ENCODE measurements at places on chromosomes 2 and 18.

DNA sequence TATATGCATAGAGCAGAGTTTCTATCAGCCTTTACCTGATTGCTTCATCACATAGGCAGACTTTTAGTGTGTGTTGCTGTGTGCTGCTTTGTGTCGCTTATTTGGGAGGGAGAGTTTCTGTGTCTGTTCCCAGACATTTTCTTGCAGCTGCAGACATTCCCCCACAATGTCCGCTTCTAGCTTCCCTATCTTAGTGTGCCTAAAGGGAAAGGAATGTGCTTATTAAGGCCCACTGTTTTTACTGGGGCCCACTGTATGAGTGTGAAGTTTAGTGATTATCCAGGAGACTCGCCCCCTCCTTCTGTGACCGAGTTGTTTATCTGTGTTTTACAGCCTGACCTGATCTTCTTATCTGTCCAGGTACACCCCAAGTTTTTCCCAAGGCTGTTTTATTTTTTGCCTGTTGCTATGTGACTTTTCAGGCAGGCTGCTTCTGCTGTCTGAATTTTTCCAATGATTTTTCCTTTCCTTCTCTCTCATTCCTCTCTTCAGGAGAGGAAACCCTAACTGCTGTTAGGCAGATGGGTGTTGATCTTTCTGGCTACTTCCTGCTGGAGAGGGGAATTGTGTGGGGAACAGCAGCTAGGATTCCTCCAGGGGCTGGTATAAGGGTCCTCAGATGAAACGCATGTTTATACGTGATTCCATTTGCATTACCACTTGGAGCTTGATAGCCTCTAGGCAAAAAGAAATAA lies 47.6 kb downstream of the STK17B start:
- no peak for DNase-seq

DNA sequence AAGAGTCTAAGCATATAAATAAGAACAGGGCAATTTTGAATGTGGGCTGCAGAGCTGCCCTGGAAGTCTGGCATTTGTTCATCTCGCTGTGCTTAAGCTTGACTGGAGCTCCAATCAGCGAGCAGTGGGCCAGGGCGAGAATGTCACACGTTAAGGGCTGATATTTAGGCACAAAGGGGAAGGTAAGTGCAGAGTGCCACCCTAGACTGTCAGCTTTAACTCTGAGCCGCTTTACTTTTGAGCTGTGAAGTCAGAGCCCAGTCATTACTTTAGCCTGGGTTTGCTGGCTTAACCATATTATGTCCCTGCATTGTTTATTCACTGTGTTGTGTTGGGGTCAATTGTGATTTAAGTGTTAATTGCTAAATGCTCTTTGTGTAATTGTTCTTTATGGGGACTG lies 236.1 kb upstream of the SIX3 start:
- no peak for DNase-seq

DNA sequence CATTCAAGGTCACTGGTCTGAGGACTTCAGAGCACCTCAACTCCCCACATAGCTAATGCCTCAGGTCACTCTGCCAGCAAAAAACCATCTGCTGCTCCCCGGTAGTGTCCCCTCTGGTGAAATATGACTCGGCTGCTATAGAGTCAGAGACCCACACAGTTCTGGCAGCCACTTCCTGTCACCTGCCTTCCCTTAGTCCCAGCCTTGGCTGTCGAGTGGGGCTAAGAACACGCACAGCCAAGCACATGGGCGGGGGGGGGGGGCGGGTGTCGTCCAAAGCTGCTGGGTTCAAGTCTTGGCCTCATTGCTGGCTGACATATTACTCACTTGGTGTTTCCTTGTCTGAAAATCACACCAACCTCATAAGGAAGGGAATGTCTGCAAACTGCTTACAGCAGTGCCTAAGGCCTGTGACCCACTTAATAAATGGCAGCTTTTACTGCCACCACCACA lies 37.5 kb downstream of the POLR1A start:
- no peak for DNase-seq

- DNase-seq: no peak
Observed at GRCh38 chr2:135043345-135043744, 3.9 kb downstream of the MAP3K19 start.

GRCh38 chr2:46091961-46092667 lies 205.1 kb upstream of the EPAS1 start:
- DNase-seq: no peak

- DNase-seq: peak; percentile 76
Observed at GRCh38 chr18:48949606-48950535, 894 bp downstream of the SMAD7 start.

DNA sequence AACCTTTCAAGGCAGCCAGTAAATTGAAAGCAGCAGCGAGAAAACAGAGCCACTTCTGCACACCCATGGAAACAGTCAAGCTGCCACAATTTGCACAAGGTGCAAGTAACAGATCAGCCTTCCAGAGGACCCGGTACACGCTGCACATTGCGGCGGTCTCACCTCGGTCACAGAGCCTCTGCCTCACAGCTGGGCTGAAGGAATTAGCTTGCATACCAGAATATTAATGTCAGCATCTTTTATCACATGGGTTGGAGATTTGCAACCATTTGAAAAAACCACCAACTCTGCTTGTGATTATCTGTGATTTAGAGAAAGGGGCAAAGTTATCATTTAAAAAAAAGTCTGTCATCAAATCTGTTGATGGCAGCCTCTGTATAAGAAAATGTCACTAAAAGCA lies 330.5 kb upstream of the TCF4 start:
- no peak for DNase-seq

DNA sequence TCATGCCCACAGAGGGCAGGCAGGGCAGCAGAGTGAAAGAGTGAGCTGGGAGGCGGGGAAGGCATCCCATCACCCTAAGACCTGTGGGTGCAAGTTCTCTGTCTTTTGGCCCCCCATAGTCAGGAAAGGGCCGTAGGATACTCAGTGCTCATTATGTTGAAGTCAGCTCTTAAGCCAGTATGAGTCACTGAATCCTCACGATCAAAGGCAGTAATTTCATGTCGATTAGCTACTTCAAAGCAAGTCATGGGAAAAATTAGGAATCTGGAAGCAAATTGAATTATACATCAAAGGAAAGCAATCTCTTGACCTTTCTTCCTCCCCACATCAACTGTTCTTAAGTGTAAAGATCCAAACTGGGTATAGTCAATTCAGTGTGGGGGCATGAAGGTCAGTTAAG lies 178.9 kb downstream of the FHOD3 start:
- DNase-seq: no peak

- no peak for DNase-seq
Observed at GRCh38 chr2:83359336-83359735, 1099.7 kb downstream of the SUCLG1 start.

GRCh38 chr2:207896525-207897285 lies 127.0 kb upstream of the FZD5 start:
- DNase-seq: no peak

DNA sequence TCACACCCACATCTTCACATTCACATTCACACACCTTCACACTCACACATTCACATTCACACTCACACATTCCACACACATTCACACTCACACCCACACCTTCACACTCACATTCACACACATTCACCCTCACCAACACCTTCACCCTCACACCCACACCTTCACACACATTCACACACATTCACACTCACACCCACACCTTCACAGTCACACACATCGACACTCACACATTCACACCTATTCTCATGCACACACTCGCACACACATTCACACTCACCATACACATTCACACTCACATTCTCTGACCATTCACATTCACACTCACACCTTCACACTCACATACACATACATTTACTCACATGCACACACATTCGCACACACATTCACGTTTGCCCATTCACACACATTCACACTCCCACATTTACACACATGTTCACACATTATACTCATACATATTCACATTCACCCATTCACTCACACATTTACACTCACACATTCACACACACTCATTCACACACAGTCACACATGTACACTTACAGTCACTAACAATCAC lies 62.7 kb downstream of the BIN1 start:
- DNase-seq: no peak

GRCh38 chr2:76599732-76600368 lies 889.1 kb upstream of the GCFC2 start:
- no peak for DNase-seq
